ENCODE measurements at places on chromosomes 7 and 10.

GRCh38 chr7:108723381-108723814 is 153.7 kb downstream of the DNAJB9 start:
- DNase-seq = no peak

- no peak for DNase-seq
Measured at GRCh38 chr10:72976886-72977285, 22.3 kb upstream of the PLA2G12B start.

GRCh38 chr10:110498087-110498981 is 627 bp downstream of the DUSP5 start:
- DNase-seq = no peak

DNA sequence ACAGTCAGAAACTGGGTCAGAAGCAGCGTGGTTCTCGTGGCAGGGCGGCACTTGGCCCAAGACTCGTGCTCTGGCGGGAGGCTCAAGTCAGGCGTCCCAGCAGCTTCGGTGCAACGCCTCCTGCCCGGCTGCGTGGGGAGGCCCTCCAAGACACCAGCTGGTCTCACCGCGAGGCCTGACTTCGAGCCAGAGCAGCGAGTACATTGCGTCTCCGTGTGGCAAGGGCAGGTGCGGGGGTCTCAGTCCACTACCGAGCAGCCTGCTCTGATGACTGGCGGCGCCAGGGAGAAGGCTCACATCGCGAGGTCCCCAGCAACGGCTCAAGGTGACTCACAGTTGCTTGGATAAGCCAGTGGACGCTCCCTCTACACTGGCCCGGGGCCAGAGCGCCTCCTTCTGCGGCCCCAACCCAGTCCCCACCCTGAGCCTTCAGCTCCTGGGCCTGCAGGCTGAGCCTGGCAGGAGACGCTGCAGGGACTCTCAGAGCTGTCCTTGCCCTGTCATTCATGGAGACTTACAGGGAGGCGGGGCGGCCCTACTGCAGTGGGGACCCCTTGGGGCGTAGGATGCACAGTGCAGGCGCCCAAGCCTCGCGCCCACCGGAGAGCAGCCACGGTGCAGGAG is 41.9 kb upstream of the PRKAR1B start:
- no peak for DNase-seq

Data from stimulated activated CD4-positive, alpha-beta T cell treated with anti-CD3 and anti-CD28 coated beads, Interleukin-12 subunit alpha, Interleukin-12 subunit beta, amount 100 ng/mL, for 48 hours (primary cell).